Stimulated activated CD4-positive, alpha-beta T cell treated with anti-CD3 and anti-CD28 coated beads, Interleukin-1b, Interleukin-23, amount 100 ng/mL, for 48 hours (primary cell): ENCODE measurements at places on chromosomes 7 and 10.
A peak's percentile ranks its signal among the peaks of the same experiment; 100 is the strongest.

GRCh38 chr7:155526225-155526624 is 20.1 kb downstream of the CNPY1 start:
- no peak for DNase-seq

- no peak for DNase-seq
Observed at GRCh38 chr7:155786491-155786890, 25.8 kb downstream of the SHH start.

GRCh38 chr7:3917436-3917835 is 616.4 kb downstream of the SDK1 start:
- no peak for DNase-seq

DNA sequence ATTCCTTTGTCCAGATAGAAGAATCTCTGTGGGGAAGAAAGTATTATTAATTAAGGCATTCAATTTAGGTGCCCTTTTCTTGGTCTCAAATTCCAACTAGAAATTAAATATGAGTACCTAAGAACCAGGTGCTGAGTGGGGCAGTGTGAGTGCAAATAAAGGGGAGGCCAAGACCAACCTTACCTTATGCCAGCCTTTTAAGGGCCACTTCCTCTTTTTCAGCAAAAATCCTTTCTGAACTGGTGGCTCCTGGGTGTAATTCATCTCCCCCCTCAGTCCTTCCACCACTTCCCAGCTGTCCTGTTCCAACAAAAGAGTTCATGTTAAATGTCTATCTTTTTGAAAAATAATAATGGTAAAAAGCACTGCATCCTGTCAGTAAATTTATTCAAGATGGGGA is 108.2 kb downstream of the OSBPL3 start:
- no peak for DNase-seq

DNA sequence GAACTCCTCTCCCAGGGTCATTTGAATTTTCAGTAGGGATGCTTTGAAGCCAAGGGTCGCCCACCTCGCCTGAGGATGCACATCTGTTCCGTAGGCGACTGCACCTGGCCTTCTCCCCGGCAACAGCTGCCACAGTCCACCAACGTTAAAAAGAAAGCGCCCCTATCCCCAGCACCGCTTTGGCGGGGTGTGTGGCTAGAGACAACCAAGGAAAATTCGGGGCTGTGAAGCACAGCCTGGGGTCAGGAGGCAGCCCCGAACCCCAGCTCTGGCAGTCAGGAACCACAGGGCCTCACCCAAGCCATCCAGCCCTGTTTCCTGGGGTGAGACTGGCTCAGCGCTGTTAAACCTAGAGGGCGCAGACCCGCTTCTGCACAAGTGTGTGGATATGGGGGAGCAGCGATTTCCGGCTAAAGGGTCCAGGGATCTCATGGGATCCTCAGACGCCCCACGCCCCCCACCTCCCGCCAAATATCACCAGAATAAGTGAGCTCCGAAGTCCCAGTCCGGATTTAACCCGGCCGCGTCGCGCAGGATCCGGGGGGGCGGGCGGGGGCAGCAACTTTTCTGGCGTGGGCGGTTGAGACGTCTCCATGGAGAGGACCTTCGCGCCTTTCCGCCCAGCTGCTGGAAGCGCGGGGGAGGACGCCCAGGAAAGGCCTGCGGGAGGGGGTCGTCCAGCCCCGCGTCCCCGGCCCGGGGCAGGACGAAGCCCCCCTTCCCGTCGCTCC is 822 bp downstream of the ZC3HAV1L start:
- peak; percentile 29 for DNase-seq
